ENCODE measurements at places on chromosomes 2 and 18.

DNA sequence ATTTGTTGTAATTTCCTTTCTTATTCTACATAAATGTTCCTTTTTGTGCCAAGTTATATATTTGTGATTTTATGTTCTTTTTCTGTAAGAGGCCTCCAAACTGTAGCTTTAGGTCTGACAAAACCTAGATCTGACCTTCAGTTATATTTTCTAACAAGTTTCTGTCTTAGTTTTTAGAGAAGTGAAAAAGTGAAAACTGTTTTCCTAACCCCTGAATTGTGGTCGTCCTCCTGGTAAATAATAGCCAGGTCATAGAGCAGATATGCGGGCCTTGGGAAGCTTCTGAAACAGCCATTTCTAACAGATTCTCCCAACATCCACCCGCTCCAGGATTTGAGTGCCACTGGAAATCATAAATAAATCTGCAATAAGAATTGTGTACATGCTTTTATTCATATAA is 398.4 kb upstream of the CWC22 start:
- no peak for DNase-seq

DNA sequence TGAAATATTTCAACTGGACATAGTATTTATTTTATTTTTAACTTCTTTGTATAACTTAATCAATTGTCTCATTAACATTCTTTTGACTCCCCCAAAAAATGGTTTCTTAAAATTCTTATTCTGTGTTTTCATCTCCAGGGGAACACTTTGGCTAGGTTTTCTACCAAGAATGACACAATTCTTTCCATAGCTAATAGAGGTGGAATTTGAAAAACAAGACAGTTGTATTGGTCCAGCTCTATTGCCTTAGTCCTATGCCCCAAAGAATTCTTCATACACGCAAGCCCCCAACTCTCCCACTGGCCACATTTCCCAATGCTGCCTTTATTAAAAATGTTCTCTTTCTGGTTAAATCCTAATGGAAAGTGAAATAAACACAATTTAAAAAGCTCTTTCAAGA is 104.7 kb upstream of the PKDCC start:
- no peak for DNase-seq

- DNase-seq, result no peak
Observed at GRCh38 chr2:231632559-231633142, 40.0 kb downstream of the TEX44 start.

- DNase-seq, result no peak
Observed at GRCh38 chr2:7771781-7772180, 854.6 kb downstream of the RNF144A start.

Measured in NCI-H2029 (cell line).